Transverse colon (tissue), 4 donors: ENCODE measurements at places on chromosomes 13 and 19. TPM values are rescaled to one million over a fixed set of nuclear protein-coding genes. Genes with fewer than 3 reads are reported as not detected.

SULT2A1 gene
- total RNA-seq = not detected

BAX gene
- total RNA-seq = 152 TPM

SLC1A5 gene
- total RNA-seq = 104 TPM

TEAD2 gene
- 20.3 TPM for total RNA-seq

GAMT gene
- 3.4 TPM for total RNA-seq

PTGIR gene
- 2.4 TPM for total RNA-seq

CEACAM4 gene
- total RNA-seq = not detected

FBXO27 gene
- total RNA-seq = 1.5 TPM

TNFSF11 gene
- total RNA-seq = not detected

VMAC gene
- 8.9 TPM for total RNA-seq

COL4A1 gene
- total RNA-seq = 60.0 TPM

STOML3 gene
- total RNA-seq = not detected

PABPC3 gene
- total RNA-seq = not detected

FXYD3 gene
- 4,641 TPM for total RNA-seq

ZNF253 gene
- 3.7 TPM for total RNA-seq

NDUFA11 gene
- total RNA-seq = 352 TPM

C1QTNF9 gene
- total RNA-seq = not detected

SIX5 gene
- 7.9 TPM for total RNA-seq

ZNF345 gene
- 4.1 TPM for total RNA-seq

ZNF444 gene
- 39.7 TPM for total RNA-seq

POLR1G gene
- total RNA-seq = 1.1 TPM

ZNF135 gene
- total RNA-seq = 1.9 TPM

PRX gene
- 5.0 TPM for total RNA-seq

AMH gene
- total RNA-seq = 1.1 TPM
